ENCODE measurements at places on chromosomes 16 and 17. TPM values are rescaled to one million over a fixed set of nuclear protein-coding genes. Genes with fewer than 3 reads are reported as not detected.

DNA sequence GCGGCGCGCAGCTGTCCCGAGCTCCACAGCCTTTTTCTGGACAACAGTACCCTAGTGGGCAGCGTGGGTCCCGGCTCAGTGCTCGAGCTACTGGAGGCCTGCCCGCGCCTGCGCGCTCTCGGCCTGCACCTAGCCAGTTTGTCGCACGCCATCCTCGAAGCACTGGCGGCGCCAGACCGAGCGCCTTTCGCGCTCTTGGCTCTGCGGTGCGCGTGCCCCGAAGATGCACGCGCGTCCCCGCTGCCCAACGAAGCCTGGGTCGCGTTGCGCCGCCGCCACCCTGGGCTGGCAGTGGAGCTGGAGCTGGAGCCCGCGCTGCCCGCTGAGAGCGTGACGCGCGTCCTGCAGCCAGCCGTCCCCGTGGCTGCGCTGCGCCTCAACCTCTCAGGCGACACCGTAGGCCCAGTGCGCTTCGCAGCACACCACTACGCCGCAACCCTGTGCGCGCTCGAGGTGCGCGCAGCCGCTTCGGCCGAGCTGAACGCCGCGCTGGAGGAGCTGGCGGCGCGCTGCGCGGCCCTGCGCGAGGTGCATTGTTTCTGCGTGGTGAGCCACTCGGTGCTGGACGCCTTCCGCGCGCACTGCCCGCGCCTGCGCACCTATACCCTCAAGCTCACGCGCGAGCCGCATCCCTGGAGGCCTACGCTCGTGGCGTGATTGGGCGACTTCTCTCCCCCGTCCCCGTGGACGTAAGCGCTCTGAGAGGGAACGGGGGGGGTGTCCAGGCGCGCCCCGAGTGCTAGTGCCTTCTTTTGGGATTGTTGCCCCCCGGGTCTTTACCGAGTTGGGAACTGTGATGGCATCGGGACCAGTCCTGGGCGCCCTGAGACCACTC lies 1.2 kb upstream of the HSF4 start:
- ATAC-seq = no peak

GPR142 gene
- total RNA-seq = not detected

DNA sequence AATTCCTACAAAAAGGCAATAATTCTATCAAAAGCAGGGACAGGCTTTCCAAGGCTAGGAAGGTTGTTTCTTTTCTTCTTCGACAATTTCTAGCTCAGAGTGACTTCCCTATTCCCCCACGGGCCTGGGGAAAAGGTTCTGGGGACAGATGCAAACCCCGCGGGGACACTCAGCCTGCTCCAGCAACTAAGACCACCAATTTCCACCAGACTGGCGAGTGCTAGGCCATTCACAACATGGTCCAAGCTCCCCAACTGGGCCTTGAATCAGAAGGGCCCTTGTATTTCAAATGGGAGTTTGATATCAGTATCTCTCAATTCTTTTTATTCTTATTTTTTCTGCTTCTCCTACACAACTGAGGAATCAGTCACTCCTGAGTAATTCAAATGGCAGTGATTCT lies 86.7 kb downstream of the USP31 start:
- ATAC-seq = no peak

ARHGDIG gene
- total RNA-seq = 5.4 TPM

- peak; percentile 13 for ATAC-seq
Observed at GRCh38 chr16:30076276-30076791, 540 bp downstream of the PPP4C start.

DNA sequence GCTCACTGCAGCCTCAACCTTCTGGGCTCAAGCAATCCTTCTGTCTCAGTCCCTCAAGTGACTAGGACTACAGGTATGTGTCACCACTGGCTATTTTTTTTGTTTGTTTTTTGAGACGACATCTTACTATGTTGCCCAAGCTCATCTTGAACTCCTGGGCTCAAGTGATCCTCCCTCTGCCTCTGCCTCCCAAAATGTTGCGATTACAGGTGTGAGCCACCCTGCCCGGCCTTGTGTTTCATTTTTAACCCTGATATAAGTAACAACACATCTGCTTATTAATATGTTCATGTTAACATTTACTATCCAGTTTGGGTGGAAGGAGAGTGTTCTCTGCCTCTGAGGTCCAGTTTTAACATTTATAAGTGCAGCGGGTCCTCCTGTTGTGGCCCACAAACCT lies 3.1 kb downstream of the FAM20A start:
- ATAC-seq = no peak

MYO1C gene
- 31.9 TPM for total RNA-seq

DNA sequence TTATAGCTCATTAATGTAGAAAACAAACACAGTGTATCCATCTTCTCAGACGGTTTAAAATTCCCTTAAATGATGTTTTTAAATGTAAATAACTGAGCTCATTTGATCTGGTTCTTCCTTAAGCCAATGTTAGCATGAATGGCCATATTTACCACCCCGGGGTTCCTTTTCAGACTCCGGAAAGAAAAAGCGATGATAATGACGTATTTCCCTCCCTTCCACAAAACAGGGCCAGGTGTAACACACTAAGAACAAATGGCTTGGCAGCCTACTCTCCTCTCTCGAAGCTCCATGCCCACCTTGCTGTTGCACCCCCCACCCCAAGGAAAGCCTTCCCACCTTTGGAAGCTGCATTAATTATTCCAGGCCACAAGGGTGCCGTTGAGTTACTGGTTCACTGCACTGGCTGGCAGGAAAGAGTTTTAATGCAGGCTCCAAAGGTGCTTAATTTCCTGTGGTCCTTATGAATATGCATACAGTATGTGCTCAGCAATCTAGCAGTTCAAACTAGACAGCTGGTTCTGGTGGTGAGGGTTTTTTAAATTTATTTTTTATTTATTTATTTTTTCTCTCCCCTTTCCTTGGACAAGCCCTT lies 378.9 kb downstream of the WWOX start:
- no peak for ATAC-seq

ANKFN1 gene
- total RNA-seq = 0.73 TPM

DNA sequence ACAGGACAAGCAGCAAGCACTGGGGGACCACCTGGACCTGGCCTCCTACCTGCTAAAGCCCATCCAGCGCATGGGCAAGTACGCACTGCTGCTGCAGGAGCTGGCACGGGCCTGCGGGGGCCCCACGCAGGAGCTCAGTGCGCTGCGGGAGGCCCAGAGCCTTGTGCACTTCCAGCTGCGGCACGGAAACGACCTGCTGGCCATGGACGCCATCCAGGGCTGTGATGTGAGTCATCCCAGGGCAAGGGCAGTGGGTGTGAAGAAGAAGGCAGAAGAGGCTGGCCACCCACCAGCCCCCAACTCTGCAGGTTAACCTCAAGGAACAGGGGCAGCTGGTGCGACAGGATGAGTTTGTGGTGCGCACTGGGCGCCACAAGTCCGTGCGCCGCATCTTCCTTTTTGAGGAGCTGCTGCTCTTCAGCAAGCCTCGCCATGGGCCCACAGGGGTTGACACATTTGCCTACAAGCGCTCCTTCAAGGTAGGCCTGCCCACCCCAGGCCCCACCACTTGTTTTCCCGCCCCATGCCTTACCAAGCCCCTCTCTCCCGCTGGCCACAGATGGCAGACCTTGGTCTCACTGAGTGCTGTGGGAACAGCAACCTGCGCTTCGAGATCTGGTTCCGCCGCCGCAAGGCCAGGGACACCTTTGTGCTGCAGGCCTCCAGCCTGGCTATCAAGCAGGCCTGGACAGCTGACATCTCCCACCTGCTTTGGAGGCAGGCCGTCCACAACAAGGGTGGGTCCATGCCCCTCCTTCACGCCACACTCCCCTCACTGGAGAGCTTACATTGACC lies 7.3 kb downstream of the PLEKHG4 start:
- ATAC-seq = peak; percentile 13

DNA sequence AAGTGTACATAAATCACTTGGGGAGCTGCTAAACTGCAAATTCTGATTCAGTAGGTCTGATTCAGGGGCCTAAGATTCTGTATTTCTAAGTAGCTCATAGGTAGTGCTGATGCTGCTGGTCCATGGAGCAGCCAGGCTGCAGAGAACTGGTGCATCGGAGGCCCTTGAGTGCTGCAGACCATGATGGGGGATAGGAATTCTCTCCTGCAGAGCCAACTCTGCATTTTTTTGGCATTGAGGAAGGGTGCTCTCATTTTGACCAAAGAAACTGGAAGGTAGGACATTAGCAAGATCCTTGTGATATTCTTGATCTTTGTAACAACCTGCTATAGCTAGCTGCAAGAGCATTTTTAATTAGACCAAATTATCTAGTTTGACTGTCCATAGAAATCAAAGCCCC lies 4.7 kb downstream of the HOXB2 start:
- ATAC-seq = no peak

- no peak for ATAC-seq
Observed at GRCh38 chr16:28477311-28477920, 5.3 kb upstream of the NPIPB7 start.

GRCh38 chr17:17567631-17568030 lies 23.9 kb downstream of the PEMT start:
- ATAC-seq = no peak

- ATAC-seq = no peak
Observed at GRCh38 chr16:59242556-59242955, 508.4 kb upstream of the GOT2 start.

DNA sequence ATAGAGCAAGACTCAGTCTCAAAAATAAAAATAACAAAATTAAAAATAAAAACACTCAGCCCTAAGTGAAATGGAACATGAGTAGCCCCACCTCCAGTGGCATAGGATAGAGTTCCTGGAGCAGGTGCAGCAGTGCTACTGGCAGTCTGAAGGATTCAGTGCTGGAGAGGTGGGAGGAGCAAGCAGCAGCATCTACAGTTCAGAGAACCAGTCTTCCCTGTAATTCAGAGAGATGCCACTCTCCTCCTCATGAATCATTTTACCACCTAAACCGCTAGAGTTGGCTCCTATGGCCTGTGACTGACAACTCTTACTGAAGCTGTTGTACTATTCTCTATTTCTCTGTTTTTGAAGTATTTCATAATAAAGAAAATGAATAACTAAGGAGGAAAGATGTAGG lies 56.0 kb upstream of the SMURF2 start:
- no peak for ATAC-seq

CDK5R1 gene
- total RNA-seq = 31.3 TPM

GRCh38 chr17:64398320-64398719 lies 7.7 kb upstream of the PECAM1 start:
- ATAC-seq = no peak

DNA sequence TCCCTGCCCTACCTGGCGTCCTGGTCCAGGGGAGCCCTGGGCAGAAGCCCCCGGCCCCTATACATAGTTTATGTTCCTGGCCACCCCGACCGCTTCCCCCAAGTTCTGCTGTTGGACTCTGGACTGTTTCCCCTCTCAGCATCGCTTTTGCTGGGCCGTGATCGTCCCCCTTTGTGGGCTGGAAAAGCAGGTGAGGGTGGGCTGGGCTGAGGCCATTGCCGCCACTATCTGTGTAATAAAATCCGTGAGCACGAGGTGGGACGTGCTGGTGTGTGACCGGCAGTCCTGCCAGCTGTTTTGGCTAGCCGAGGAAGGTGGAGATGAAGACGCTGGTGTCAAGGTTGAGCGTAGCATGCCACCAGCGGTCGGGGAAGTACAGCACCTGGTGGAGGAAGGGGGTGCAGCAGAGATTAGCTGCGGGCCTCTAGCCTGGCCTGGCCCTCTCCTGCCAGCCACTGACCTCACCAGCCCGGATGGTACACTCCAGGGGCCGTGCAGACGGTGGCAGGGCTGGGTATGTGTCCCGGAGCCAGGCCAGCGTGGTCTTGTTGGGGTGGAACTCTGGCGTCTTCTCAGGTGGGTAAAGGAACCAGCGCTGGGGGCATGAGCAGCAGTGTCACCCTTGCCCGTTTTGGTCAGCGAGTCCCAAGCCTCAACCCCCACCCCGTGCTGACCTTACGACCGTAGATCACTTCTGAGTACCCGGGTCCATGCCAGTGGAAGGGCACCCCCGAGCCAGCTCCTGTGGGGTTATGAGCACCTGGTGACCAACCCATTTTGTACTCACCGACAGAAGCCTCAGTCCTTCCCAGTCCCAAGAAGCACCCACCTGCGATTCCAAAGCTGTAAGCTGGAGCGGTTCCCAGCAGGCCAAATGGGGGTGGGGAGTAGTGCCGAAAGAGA lies 1.4 kb downstream of the JMJD8 start:
- ATAC-seq = no peak

- no peak for ATAC-seq
Observed at GRCh38 chr17:44002141-44002848, 2.1 kb upstream of the NAGS start.

- ATAC-seq = no peak
Observed at GRCh38 chr17:559551-560431, 154.8 kb downstream of the VPS53 start.

Measured in motor neuron (in vitro differentiated cells).